ENCODE measurements at places on chromosomes 6 and 20.

DNA sequence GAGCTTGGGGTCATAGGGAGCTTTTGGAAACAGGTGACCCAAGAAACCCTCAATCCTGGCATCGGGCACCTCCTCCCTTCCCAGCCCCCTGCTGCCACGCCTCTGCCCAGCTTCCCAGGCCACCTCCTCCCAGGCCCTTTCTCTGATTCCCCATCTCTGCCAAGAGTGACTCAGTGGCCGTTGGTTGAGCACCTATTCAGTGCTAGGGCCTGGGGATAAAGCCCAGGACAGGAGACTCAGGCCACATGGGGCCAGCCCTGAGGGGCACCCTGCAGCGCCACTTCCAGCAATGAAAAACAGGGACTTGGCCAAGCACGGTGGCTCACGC is 110.1 kb downstream of the ASXL1 start:
- DNase-seq, result no peak

DNA sequence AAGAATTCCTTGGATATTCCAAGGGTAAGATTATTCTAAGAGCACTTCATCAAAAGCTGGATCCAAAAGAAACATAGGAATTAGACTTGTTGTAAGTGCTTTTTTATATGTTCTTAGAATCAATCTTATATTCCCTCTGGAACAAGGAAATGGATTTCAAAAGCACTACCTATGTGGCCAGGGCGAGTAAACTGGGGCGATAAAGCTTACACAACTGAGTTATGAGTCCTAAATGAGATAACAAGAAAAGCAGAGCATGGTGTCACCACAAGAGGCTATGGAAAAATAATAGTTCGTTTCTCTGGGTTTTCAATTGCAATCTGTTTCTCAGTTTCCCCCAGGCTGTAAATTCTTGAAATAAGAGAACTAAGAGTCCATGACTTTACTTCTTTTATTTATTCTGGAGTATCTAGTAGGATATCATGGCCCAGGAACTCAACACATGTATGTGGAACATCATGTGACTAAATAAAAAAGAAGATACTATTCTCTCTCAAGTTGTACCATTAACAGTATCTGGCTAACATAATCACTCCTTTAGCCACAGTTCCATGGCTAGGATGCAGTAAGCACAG is 51.5 kb downstream of the NUDT3 start:
- DNase-seq, result no peak

GRCh38 chr20:44209686-44210405 is 725 bp downstream of the OSER1 start:
- no peak for DNase-seq

GRCh38 chr6:169341706-169342105 is 88.1 kb upstream of the THBS2 start:
- no peak for DNase-seq

GRCh38 chr6:157316871-157317814 is 6.2 kb downstream of the TMEM242 start:
- DNase-seq, result peak; percentile 51

DNA sequence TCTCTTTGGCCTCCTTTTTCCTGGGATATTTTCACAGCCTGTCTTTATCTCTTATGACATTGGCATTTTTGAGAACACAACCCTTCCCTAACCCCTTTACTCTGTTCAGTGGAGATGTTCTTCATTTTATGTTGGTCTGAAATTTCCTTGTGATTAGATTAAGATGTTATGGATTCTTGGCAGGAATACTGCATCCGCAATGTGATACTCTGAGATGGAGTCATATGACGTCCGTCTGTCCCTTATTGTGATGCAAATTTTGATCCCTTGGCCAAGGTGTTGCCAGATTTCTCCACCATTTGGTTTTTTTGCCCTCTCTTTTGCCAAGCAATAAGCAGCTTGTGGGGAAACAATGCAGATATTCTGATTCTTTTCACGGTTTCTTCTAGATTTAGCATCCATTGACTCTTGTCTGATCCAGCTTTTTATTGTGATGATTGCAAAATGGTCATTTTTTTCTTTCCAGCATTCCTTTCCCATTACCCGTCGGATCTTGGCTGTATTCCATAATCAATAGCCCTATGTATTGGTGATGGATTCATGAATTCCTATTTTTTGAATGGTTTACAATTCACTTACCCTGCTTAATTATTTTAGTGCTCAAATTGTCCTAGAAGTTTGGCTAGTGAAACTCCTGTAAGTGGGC is 85.1 kb downstream of the NCOA3 start:
- DNase-seq, result no peak

- no peak for DNase-seq
Observed at GRCh38 chr20:44701118-44701857, 13.9 kb upstream of the CCN5 start.

DNA sequence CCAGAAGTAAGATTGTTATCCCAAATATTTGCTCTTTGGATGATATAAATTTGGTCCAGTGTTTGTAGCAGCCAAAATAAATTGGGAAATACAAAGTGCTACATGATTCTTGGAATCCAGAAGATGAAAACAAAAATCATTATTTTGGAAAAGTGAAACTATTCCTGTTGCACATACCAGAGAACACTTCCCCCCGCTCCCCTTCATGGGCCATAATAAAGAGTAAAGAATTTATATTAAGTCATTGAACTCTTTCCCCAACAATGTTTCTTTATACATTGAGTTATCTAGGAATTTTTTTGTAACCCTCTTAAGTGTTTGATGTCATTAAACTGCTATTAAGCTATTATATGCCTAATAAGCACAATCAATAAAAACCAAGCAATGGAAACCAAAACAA is 490.4 kb upstream of the HS3ST5 start:
- DNase-seq, result no peak

DNA sequence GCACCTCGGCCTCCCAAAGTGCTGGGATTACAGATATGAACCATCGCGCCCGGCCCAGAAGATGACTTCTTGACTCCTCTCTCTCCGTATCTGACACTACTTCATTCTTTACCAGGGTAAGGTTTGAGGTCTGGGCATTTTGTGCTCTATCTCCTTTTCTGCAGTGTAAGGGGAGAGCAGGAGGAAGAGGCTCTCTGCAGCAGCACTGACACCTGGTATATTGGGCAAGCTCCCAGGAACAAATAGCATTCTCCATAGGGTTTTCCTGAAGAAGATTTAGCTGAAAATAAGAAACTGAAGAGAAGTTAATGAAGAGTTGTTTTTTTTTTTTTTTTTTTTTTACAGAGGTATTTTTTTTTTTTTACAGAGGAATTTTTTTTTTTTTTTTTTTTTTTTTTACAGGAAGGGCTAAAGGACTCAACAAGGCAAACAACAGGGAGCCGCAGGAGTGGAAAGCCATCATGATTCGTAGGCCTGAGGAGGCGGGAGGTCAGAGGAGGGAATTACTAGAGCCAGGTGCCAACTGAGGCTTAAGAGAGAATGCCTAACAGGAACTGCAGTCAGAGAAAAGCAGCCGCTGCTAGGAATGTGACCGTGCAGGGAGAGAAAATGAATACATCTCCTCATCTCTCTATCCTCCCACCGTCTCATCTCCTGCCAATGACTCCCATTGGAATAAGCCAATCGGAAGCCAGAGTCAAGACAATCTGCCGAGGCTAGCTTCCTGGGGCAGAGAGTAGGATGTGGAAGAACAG is 34.7 kb upstream of the ADGRF4 start:
- DNase-seq, result no peak

DNA sequence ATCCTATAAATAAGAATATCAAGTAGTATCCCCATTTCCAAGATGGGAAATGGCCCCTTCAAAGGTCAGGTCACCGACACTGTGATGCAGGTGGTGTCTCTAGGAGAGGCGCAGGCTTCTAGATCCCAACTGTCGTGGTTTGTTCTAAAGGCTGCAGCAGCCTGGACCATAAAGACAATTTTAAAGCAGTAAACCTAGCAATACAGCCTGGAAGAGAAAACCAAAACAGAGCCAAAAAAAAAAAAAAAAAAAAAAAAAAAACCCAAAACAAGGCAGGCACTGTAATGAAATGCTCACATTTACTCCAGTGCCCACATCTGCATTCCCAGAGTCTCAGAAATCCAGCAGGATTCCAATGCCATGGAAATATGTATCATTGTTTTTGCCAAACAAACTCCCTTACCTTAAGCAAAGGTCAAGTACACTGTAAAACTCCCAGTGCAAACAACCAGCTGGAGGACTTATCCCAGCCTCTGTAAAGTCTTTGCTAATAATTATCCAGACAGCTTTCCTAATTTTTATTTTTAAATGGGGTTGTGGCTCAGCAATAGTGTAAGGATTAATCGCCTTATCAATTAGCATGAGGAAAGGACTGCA is 98.2 kb downstream of the PSMG4 start:
- DNase-seq, result no peak

DNA sequence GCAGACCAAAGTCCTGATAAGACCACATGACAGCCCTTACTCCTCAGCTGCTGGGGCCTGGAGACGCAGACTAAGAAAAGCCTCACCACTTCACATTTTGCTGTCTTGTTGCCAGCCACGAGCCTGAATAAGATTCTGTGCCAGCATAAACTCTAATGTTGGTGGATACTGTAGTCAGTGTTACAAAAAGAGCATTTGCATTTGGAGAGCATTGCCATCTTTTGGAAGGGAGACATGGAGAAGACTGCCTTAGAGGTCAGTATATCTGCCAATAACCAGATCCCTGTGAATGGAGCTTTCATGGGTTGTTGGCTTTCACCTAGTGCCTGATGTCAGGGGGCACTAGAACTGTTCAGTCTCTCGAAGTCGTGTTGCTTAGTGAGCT is 315.2 kb downstream of the ZFAND3 start:
- no peak for DNase-seq

DNA sequence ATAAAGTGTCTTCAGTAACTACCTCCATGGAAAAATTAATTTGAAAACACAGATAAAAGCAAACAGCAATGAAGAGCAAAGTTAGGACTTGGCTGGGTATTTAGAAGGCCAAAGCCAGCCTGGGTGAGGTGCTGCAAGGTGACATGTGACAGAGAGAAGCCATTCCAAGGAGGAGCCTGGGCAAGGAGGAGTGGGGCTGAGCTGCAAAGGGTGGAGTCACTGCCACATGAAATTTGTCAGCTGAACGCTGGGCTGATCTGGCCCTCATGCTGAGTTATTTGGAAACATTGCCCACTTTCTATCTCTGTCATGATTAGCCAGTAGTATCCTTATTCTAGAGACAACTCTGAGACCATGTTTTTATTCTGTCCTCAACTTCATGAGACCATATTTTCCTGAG is 76.3 kb downstream of the PERP start:
- DNase-seq, result no peak

- no peak for DNase-seq
Observed at GRCh38 chr6:40588070-40588384, 863 bp upstream of the LRFN2 start.

GRCh38 chr6:153140299-153140698 is 9.2 kb upstream of the RGS17 start:
- DNase-seq, result no peak

- no peak for DNase-seq
Observed at GRCh38 chr6:106961136-106961535, 13.4 kb downstream of the CD24 start.

- no peak for DNase-seq
Observed at GRCh38 chr6:128068119-128068479, 167.2 kb upstream of the THEMIS start.
